Hepatic stellate cell (primary cell): ENCODE measurements at places on chromosomes 5 and 9.

GRCh38 chr9:7266911-7267595, 509.3 kb downstream of the KDM4C start:
- no peak for DNase-seq

- DNase-seq, result no peak
Measured at GRCh38 chr9:123739387-123739786, 190.5 kb downstream of the DENND1A start.

DNA sequence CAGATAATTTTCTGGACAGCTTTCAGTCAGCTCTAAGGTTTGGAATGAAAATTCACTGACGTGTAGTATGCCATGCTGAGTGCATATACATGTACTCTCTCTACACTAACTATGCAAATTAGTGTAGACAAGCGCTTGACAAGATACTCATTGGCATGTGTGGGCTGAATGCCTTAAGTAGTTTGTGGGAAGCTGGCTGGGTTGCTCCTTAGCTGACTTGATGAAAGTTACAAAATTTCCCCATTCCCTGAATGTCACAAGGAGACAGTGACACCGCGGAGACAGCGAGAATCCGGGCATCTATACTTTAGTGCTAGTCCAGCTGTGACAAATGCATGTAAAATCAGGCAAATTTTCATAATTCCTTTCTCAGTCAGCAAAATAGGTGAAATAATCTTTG, 51.6 kb upstream of the C5orf46 start:
- DNase-seq, result no peak

GRCh38 chr5:100505984-100506670, 29.0 kb upstream of the FAM174A start:
- no peak for DNase-seq

DNA sequence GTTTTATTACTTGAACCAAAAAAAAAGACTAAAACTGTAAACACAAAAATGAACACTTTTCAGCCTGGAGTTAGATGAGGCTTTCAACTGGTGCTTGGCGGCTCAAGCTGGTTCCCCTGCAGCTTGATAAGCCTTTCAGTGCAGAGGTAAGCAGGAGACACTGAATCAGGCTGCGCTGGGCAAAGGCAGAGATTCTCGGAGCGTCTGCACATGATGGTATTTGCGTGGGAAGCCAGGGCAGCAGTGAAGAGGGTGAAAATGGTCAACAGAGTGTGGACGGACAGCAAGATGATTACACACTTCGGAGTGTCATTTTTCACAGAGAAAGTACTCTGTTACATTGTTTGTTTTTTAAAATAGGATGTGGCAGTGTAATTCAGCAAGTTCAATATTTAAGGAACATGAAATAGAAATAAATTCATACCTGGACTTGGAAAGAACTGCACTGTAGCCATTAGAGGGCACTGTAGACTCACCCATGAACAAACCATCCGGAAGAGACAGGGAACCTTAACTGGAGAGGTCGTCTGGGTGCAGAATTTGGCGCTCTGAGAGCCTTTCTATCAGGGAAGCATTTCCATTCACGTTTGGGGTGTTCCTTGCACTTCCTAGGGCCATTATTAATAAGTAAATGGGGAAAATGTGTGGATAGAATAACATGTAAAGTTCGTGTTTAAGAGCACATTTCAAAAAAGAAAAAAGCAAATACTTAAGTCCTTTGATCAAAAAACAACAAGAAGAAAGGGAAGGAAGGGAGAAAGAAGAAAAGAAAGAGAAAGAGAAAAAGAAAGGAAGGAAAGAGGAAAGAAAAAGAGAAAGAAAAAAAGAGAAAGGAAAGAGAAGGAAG, 69.8 kb downstream of the ICE1 start:
- peak; percentile 61 for DNase-seq
